Neural progenitor cell (in vitro differentiated cells): ENCODE measurements at places on chromosomes 2 and 18. TPM values are rescaled to one million over a fixed set of nuclear protein-coding genes. Genes with fewer than 3 reads are reported as not detected.

IL37 gene
- total RNA-seq, result 0.93 TPM in 1 of 2 replicates, not detected in the other

MPP4 gene
- not detected in 2 replicates for total RNA-seq

DPP10 gene
- total RNA-seq, result 3.4 and 6.5 TPM in 2 replicates

CHPF gene
- 6.7 and 27.7 TPM in 2 replicates for total RNA-seq

SRD5A2 gene
- not detected in 2 replicates for total RNA-seq

ECEL1 gene
- 0.84 and 3.8 TPM in 2 replicates for total RNA-seq

UGT1A5 gene
- total RNA-seq, result not detected in 2 replicates

FNDC4 gene
- 6.2 and 18.3 TPM in 2 replicates for total RNA-seq

- no peak for DNase-seq
- H3K27ac ChIP-seq, result no peak overlapping the region
- no peaks in the 10 kb centered on the region for H3K4me1 ChIP-seq
- H3K36me3 ChIP-seq, result no peaks in the 10 kb centered on the region
- no peaks in the 10 kb centered on the region for H3K27me3 ChIP-seq
- no peak overlapping the region for H3K4me3 ChIP-seq
Measured at GRCh38 chr2:239042046-239042445, 194.2 kb downstream of the TWIST2 start.

DNA sequence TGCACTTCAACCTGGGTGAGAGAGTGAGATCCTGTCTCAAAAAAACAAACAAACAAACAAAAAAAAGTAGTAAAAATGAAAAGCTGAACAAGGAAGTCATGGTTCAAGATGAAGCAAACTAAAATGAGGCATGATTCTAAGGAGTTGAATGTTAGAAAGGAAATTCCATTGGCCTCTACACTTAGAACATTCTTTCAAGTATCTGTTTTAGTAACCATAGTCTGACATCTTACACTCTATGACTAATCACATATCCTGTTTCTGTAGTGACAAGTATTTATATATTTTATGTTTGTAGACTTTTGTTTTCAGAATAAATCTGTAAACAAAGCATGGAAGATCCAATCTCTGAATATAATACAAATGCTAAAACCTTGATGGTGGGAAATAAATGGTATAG is 164.1 kb downstream of the KIAA1328 start:
- no peak overlapping the region for H3K27ac ChIP-seq
- no peaks in the 10 kb centered on the region for H3K36me3 ChIP-seq
- no peak for DNase-seq
- no peak overlapping the region for H3K4me3 ChIP-seq

GRCh38 chr2:20989404-20989803 is 54.5 kb downstream of the APOB start:
- no peak for DNase-seq
- no peak overlapping the region for H3K27ac ChIP-seq
- H3K36me3 ChIP-seq, result no peaks in the 10 kb centered on the region
- no peak overlapping the region for H3K4me3 ChIP-seq
- no peaks in the 10 kb centered on the region for H3K27me3 ChIP-seq

GRCh38 chr2:100955226-100955625 is 46.9 kb upstream of the RPL31 start:
- no peak overlapping the region for H3K27ac ChIP-seq
- H3K36me3 ChIP-seq, result no peaks in the 10 kb centered on the region
- H3K4me3 ChIP-seq, result no peak overlapping the region
- DNase-seq, result no peak

- H3K4me3 ChIP-seq, result no peak overlapping the region
- H3K27me3 ChIP-seq, result peaks cover 14% of the 10 kb centered on the region
- no peak overlapping the region for H3K27ac ChIP-seq
- DNase-seq, result no peak
Measured at GRCh38 chr18:21702602-21703001, 2.0 kb downstream of the ABHD3 start.

GRCh38 chr2:166419616-166419934 is 43.8 kb upstream of the SCN9A start:
- H3K27me3 ChIP-seq, result no peaks in the 10 kb centered on the region
- DNase-seq, result peak; percentile 20
- H3K27ac ChIP-seq, result no peak overlapping the region
- H3K36me3 ChIP-seq, result no peaks in the 10 kb centered on the region

- H3K27me3 ChIP-seq, result no peaks in the 10 kb centered on the region
- H3K4me3 ChIP-seq, result no peak overlapping the region
- H3K36me3 ChIP-seq, result no peaks in the 10 kb centered on the region
- DNase-seq, result no peak
- no peaks in the 10 kb centered on the region for H3K4me1 ChIP-seq
- H3K27ac ChIP-seq, result no peak overlapping the region
Measured at GRCh38 chr18:10895976-10896375, 253.4 kb downstream of the PIEZO2 start.

DNA sequence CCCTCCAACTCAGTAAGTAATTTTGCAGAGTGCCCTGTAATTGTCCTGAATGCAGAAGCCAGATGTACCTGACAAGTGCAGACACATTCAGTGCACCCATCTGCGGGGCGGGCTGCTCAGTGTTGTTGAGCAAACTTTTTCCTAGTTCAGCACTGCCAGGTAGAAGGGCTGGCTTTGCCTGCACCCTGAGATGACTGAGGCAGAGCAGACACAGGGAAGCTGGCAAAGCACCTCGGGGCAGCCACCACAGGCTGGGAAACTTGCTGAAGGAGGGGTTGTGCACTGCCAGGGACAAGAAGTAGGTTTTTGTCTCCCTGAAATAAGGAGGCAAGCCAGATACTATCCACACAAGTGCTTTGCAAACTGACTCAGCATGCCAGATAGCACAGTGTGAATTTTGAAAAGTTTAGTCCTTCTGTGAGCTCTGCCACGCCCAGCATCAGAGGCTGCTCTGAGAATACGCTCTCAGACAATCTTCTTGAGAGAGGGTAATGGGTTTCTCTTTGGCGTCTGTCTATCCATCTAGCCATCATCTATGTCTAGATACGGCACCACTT is 62.3 kb downstream of the SOWAHC start:
- H3K27ac ChIP-seq, result no peak overlapping the region
- no peaks in the 10 kb centered on the region for H3K4me1 ChIP-seq
- H3K4me3 ChIP-seq, result no peak overlapping the region
- no peaks in the 10 kb centered on the region for H3K27me3 ChIP-seq
- no peak for DNase-seq

DNA sequence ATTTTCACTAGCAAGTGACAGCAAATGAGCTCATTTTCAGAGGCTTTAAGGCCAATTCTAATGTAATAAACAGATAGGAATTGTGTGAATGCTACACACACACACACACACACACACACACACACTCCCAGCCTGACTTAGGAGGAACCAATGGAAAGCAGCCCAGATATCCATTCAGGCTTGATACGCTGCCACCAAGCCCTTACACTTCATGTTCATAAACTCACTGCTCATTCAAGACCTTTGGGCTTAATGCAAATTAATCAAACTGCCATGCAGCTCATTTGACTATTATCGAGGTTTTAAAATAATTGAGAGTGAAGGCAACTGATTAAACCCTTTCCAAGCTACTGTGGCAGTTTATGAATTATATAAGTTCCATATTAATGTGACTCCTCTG is 298.9 kb upstream of the NCKAP5 start:
- H3K27me3 ChIP-seq, result no peaks in the 10 kb centered on the region
- H3K36me3 ChIP-seq, result no peaks in the 10 kb centered on the region
- H3K27ac ChIP-seq, result no peak overlapping the region
- no peak overlapping the region for H3K4me3 ChIP-seq

- no peaks in the 10 kb centered on the region for H3K27me3 ChIP-seq
- no peaks in the 10 kb centered on the region for H3K36me3 ChIP-seq
- peaks cover 3% of the 10 kb centered on the region for H3K4me1 ChIP-seq
Measured at GRCh38 chr18:43757273-43757672, 480.0 kb upstream of the SYT4 start.

- DNase-seq, result peak; percentile 95
- H3K4me1 ChIP-seq, result peaks cover 39% of the 10 kb centered on the region
- H3K36me3 ChIP-seq, result no peaks in the 10 kb centered on the region
- peak within 1 kb of the TSS; percentile 89 for H3K4me3 ChIP-seq
- peak within 1 kb of the TSS; percentile 92 for H3K27ac ChIP-seq
Measured at GRCh38 chr2:191245046-191245868, at the start of gene MYO1B. Gene MYO1B (plus strand): TSS chr2:191245404. CDS start chr2:191276896, 31,492 bp downstream.

DNA sequence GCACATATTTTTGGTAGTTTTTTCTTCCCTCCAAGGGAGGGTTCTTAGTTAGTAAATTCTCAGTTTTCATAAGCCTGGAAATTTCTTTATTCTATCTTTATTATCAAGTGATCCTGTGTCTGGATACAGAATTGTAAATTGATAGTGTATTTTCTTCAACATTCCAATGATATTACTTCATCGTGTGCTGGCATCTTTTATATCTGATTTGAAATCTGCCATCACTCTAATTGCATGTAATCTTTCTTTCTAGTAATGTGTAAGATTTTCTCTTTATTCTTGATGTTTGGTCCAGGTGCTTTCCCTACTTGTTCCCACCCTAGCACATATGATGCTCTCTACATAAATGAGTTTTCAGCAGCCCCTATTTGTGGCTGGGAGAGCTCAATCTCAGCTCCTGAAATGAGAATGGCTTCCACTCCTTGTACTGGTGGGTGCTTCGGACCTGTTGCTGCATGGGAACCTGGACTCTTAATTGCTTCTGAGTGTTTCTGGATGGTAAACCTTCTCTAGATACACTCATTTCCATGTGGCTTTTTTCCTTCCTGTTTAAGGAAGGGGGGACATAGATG is 102.7 kb downstream of the SMIM21 start:
- H3K4me1 ChIP-seq, result no peaks in the 10 kb centered on the region
- H3K36me3 ChIP-seq, result no peaks in the 10 kb centered on the region
- H3K4me3 ChIP-seq, result no peak overlapping the region
- DNase-seq, result no peak
- no peak overlapping the region for H3K27ac ChIP-seq

DNA sequence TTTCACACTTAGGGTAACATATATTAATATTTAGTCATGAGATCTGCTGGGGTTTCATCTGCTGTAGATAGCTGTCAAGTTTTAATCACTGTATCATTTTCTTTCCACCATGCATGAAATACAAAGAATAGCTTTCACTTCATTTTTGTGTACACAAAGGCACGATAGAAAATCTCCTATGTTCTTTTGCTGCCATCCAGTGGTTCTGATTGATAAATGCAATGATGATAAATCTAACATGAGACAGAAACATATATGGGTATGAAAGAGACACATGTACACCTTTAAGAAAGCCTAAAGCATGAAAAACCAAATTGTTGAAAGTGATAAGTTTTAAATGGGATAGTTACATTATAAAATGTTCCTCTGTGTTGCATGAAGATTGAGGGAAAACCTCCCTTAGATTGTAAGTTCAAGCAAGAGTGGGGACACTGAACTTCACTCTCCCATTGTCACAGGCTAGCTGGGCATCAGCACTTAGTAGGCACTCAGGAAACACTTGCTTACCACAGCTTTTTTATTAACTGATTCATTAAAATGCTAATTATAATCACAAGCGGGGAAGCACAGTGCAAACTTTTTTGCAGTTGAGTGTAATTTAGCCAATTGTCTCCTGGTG is 31.2 kb downstream of the C1D start:
- no peaks in the 10 kb centered on the region for H3K27me3 ChIP-seq
- H3K4me1 ChIP-seq, result no peaks in the 10 kb centered on the region
- no peak overlapping the region for H3K4me3 ChIP-seq
- no peaks in the 10 kb centered on the region for H3K36me3 ChIP-seq

DNA sequence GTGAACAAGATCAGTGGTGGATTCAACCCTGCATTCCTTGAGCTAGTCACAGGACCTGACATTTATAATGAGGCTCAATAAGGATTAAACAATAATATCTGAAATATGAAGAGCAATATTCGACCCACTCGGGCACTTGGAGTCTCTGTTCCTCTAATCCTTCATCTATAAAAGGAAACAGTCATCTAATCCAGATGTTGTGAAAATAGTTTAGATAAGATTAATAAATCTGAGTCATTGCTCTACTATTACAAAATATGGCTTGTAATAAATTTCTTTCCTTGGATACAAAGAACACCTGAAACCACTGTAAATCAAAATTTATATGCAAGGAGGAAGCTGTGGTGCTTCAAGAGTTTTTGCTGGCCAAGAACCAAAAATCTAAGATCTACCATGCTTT is 846.9 kb upstream of the ACVR2A start:
- H3K4me3 ChIP-seq, result no peak overlapping the region
- H3K4me1 ChIP-seq, result peaks cover 14% of the 10 kb centered on the region
- DNase-seq, result no peak
- H3K27me3 ChIP-seq, result no peaks in the 10 kb centered on the region
- no peak overlapping the region for H3K27ac ChIP-seq

DNA sequence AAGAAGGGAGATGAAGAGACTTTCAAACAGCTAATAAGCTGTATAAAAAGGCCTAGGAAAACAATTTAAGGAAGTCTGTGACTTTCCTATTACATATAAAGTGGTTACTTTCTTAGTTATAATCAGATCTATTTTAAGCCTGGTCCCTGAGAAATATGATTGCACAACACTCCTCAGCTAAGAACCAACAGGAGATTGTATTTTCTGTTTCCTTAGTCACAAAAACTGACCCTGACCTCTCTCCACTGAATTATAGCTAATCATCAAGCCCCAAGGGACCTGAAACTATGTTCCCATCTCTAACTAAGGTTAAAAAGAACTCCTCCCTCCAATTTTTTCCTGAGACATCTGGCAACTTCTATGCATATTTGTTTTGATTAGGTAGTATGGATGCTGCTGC is 106.9 kb downstream of the ROCK1 start:
- no peak overlapping the region for H3K27ac ChIP-seq
- no peak for DNase-seq
- H3K4me1 ChIP-seq, result no peaks in the 10 kb centered on the region
- no peaks in the 10 kb centered on the region for H3K27me3 ChIP-seq
- no peak overlapping the region for H3K4me3 ChIP-seq
